ENCODE measurements at places on chromosomes 6 and 20.

DNA sequence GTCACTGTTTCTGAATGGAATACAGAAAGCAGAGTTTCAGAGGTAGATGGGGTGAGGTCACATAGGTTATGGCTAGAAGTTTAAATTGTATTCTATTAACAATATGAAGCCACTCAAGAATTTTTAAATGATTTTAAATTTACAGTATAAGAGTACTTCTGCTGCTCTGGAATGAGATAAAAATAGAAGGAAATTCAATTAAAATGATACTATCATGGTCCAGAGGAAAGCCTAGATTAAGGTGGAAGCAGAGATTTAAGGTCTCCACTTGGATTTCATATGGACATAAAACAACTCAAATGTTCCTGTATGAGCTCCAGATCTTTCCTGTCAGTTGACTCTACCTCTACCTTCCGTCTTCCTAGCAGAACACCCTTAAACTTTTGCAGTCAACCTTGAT lies 68.6 kb downstream of the REV3L start:
- no peak for DNase-seq

DNA sequence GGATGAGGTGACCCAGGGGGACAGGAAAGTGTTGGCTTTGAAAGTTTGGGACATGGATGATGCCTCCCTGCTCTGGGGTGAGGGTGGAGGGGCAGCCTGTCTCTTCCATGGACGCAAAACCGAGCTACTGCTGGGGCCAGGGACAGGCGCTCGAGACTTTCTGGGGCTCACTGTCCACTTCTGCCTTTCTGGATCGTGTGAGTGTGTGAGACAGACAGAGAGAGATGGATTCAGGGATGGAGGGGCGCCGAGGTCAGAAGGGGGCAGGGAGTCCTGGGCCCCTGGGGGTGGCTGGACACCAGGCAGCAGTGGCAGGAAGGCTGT lies 78.0 kb upstream of the GATA5 start:
- no peak for DNase-seq

DNA sequence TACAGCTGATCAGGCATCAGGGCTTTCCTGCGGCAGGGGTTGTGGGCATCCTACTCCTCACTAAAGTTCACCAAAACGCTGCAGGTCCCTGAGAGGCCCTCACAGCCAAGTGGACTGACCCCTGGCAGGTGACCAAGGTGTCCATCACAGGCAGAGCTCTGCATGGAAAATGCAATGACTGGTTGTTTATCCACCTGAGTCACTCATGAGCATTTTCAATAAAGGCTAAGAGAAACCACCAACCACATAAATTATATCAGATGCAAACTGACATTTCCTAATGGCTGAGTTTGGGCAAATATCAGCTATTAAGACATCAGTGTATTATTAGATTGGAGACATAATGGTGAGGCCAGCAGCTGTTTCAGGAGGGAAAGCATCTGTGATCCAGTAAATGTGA lies 152.7 kb upstream of the SYNDIG1 start:
- DNase-seq: no peak

GRCh38 chr6:32889533-32889932 lies 35.5 kb downstream of the PSMB9 start:
- no peak for DNase-seq

GRCh38 chr20:58676161-58676560 lies 16.4 kb upstream of the NPEPL1 start:
- no peak for DNase-seq

- no peak for DNase-seq
Observed at GRCh38 chr6:134394208-134394607, 76.3 kb upstream of the SGK1 start.
